ENCODE measurements at places on chromosomes 13 and 19.

DNA sequence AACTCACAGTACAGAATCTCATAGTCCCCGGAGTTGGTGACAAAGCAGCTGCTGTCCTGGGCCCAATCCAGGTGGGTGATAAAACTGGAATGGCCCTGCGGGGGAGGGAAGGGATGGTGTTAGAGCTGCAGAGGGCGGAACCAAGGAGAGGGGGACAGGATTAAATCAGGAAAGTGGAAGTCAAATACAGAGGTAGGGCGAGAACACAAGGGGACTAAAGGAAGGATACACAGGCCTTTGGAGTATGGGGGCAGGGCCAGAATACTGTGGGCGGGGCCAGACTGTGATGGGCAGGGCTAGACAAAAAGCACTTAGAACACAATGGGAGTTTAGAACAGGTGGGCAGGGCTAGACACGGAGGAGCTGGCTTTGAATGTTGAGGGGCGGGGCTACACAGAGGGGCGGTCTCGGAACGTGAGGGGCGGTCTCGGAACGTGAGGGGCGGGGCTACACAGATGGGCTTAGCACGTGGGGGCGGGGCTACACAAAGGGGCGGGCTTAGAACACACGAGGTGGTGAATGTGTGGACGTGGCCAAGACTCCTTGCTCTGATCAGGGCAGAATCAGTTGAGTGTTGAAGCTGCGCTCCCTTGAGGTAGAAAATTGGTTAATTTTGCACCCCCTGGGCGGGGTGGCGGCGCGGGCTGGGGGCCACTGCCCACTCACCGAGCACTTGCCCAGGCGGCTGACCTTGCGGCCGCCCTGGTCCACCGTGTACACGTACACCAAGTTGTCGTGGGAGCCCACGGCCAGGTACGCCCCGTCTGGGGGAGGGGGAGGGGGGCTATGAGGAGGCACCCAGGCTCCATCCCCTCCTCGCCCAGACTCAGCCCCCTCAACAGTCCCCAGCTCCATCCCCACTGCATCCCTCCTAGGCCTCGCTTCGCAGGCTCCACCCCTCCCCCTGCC is 14.0 kb upstream of the GPR4 start:
- DNase-seq, result peak; percentile 73

DNA sequence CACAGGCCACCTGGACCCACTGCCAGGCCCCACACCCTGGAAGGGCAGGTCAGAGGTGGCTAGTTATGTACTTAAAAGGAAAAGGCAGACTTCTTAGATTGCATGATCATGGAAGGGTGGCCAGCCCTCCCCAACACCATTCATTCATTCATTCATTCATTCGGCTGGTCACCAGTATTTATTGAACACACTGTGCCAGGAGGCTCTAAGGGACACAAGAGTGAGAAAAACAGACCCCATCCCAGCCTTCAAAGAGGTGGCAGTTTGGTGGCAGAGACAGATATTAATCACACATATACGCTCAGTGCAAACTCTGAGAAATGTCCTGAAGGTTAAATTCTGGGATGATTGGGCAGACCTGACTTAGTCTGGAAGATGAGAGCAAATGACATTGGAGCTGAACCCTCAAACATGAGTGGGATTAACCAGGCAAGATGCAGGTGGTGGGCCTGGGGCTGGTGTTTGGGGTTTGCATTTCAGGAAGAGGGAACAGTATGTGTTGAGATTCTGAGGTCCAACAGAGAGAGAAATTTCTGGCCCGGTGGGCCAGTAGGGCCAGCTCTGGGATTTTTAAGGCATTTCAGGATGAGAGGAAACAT is 147.5 kb downstream of the ZNF536 start:
- no peak for DNase-seq

- DNase-seq, result no peak
These were observed 25.1 kb downstream of the EFNA2 start for GRCh38 chr19:1310853-1311180.

DNA sequence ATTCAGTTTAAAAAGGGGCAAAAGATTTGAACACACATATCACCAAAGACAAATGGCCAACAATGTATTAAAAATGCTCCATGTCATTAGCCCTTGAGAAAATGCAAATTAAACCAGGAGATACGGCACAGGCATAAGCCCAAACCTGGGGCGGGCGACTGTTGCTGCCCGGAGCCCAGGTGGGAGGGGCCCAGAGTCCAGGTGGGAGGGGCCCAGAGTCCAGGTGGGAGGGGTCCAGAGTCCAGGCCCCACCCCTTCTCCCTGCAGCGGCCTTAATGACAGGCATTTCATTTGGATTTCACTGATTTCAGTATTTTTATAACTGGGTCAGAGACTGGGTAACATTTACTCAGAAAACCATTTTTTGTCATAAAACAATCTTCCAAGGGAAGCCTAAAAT is 78.2 kb downstream of the RASA3 start:
- DNase-seq, result no peak

GRCh38 chr13:40149611-40150274 is 494.3 kb downstream of the COG6 start:
- DNase-seq, result no peak

- no peak for DNase-seq
These were observed 105.3 kb downstream of the SLC10A2 start for GRCh38 chr13:102960959-102961358.

DNA sequence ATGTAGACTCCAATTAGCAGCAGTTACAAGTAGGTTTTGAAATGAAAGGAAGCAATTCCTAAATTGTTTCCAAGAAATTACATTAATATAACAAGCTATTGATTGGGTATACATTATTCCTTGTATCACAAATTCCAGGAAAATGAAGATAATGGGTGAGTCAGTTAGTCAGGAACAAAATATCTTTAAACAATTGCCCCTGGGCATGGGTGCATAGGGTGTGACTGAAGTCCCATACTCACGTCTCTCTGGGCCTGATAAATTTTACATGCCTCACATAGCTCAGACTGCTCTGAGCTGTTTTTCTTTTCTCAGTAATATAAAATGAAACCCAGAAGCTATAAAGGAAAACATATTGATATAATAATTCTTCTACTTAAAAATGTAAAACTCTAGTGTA is 87.8 kb downstream of the FNDC3A start:
- DNase-seq, result no peak

- DNase-seq, result peak; percentile 55
These were observed 3.5 kb downstream of the LGALS7B start for GRCh38 chr19:38792250-38793111.

GRCh38 chr13:44465318-44465717 is 91.7 kb downstream of the SERP2 start:
- DNase-seq, result no peak

DNA sequence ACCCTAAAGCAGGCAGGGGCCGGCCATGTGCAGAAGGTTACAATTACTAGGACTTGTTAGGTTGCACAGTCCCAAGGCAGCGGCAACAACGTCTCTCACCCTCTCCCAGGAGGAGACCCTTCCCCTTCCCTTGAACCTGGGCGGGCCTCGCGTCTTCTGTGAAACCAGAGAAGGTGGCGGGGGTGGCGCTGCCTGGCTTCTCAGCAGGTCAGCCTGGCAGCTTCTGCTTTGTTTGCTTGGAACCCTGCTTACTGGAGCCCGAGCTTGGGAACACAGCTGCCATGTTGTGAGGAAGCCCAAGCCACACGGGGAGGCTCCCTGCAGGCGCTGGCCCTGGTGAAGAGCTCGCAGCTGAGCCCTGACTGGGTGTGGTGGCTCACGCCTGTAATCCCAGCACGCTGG is 15.5 kb downstream of the MKNK2 start:
- DNase-seq, result no peak

GRCh38 chr19:38277969-38278680 is 13.8 kb downstream of the SPINT2 start:
- DNase-seq, result no peak

- DNase-seq, result no peak
These were observed 207.0 kb downstream of the SLITRK6 start for GRCh38 chr13:85592211-85592610.

- DNase-seq, result no peak
These were observed 62.5 kb downstream of the RFX2 start for GRCh38 chr19:6047741-6048251.

DNA sequence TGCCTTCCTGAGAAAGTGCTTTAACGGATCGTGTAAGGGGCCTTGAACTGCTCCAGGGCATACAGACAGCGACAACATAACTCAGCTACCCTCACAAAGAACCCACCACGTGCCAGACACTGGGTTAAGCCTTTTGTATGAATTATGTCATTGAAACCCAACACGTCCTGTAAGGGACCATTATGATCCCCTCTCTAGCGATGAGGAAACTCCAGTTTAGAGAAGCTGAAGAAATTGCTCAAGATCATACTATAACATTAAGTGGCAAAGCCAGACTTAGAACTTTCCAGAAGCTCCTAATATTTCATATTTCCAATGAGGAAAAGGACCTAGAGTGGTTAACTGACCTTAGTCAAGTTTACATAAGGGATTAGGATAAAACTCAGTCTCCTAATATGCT is 57.0 kb upstream of the RAP2A start:
- no peak for DNase-seq

- DNase-seq, result no peak
These were observed 32.7 kb downstream of the VSTM1 start for GRCh38 chr19:54030895-54031586.

- no peak for DNase-seq
These were observed 3.2 kb downstream of the GPR183 start for GRCh38 chr13:99303863-99304521.

DNA sequence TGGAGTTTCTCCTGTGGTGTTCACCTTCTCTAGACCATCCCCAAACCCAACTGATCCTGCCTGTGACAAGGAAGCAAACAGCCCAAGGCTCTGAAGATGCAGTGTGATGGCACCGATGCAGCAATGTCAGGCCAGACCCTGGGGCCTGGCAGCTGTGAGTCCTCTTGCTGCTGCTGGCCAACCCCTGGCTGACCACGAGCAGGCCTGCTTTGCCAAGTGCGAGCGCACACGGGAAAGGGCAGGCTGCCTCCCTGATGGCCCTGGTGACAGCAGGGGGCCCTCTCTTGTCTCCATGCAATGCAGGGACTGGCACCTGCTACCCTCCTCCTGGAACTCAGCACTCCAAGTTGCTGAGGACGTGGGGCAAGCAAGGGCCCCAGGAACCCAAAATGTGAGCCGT is 5.4 kb upstream of the VSTM2B start:
- no peak for DNase-seq

DNA sequence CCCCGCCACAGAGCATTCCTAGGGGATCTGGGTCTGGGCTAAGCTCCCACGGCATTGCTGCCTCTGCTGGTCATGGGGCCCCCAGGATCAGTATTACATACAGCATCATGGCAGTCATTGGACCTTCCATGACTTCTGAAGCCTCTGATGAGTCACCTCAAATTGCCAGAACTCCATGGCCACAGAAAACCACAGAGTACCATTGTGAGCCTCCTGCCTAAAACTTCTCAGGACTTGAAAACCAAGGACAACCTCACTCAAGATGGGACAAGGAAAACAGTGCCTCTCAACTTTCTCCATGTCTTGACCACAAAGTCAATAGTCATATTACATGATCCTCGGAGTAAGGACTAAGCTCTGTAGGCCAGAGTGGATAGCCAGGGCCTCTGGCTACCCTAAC is 306.0 kb downstream of the GPC5 start:
- no peak for DNase-seq

DNA sequence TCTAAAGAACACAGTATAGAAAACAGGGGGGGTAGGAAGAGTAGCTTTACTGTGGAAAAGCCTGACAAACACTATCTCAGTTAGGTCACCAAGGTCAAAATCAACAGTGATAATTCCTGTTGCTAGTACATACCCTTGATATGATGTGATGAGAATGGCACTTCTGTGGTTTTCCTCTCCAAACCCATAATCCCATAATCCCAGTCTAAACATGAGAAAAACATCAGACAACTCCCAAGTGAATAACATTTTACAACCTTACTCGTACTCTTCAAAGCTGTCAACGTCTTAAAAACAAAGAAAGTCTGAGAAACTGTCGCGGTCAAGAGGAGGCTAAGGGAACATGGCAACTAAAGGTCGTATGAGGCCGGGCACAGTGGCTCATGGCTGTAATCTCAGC is 137.6 kb downstream of the FOXO1 start:
- no peak for DNase-seq

DNA sequence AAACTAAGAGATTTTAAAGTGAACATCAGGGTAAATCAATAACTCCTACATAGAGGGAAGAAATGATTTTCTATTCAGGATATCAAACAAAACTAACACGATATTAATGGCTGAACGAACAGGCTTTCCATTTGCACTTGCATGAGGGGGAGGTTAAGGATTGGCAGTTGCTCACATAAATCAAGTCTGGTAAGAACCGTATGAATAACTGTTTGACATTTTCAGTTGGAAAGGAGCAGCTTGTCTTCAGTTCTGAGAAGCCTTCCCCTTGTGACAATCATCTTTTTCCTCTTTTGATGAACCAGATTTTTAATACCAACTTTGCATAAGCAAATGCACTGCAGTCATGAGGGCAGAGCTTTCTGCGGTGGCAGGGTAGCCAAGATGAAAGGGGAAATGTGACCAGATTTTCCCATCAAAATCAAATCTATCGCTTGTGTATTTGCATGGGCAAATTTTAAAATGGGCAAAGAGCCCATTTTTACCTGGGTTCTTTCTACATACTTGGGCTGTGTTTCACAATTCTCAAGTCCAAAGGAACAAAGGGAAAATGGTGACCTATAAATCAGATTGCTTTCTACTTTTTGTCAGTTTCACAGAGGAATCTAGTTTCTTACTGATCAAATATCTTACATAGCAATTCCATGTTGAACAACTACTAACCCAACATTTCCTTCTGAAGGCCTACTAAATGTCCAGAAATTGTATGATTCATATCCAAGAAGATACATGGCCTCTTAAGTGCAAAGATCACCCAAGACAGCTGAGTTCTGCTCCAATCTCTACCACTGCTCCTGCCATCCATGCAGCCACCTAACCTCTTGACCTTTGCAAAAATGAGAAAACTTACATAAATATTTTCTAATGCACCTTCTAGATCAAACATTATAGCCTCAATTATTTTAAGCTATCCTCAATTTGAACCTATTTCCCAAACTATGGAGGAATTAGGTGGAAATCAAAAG is 249.6 kb downstream of the OXGR1 start:
- no peak for DNase-seq

DNA sequence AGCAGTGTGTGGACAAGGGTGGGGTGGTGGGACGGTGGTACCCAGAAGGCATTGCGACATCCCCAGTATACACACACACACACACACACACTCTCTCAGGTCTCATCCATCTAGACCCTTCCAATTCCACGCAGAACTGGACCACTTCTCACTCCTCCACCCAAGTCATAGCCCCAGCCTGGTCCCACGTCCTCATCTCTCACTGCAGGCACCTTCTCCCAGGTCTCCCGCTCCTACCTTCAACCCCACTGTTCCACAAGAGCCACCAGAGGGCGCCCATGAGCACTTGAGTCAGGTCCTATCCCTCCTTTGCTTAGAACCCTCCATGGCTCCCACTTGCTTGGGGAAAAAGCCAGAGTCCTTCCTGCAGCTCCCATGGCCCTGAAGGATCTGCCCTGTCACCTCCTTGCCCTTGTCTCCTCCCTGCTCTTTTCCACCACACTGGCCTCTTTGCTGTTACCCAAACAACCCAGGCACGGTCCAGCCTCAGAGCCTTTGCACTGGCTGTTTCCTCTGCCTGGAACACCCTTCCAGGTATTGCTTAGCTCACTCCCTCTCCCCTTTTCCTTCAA is 62.6 kb downstream of the IER2 start:
- peak; percentile 65 for DNase-seq

GRCh38 chr13:38990693-38991092 is at the start of gene STOML3:
Gene STOML3 (minus strand): TSS chr13:38990831. CDS start chr13:38990721, 110 bp downstream.
- DNase-seq, result no peak

GRCh38 chr13:101648766-101649487 is 196.5 kb downstream of the ITGBL1 start:
- no peak for DNase-seq

- no peak for DNase-seq
These were observed 7.2 kb downstream of the WDR18 start for GRCh38 chr19:991174-991931.

Data from CD4-positive, CD25-positive, alpha-beta regulatory T cell (primary cell).